ENCODE measurements at places on chromosomes 5 and 9.

- DNase-seq: no peak
Measured at GRCh38 chr5:36150676-36151433, 832 bp downstream of the LMBRD2 start.

DNA sequence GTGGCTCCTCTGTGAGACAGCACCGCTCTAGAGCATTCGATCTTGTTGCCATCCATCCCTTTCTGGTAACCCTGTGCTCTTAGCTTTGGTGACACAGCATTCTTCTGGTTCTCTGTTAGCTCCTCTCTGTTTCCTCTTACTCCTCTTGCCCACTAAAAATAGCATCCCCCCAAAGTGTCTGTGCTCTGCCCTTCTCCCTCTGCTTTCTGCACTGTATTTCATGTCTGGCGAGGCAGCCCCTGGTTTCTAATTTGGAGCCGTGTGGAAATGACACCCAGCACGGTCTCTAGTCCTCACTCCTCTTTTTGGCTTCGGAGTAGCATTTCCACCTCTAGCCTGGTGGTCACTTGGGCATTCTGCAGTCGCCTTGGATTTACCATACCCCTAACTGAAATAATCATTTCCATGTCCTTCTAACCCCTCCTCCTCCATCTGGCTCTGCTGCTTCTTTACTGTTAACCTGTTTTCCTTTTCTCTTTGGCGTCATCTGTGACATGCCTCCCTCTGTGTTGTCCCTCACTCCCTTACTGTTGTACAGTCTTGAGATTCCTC, 23.8 kb downstream of the NPR3 start:
- DNase-seq: no peak

DNA sequence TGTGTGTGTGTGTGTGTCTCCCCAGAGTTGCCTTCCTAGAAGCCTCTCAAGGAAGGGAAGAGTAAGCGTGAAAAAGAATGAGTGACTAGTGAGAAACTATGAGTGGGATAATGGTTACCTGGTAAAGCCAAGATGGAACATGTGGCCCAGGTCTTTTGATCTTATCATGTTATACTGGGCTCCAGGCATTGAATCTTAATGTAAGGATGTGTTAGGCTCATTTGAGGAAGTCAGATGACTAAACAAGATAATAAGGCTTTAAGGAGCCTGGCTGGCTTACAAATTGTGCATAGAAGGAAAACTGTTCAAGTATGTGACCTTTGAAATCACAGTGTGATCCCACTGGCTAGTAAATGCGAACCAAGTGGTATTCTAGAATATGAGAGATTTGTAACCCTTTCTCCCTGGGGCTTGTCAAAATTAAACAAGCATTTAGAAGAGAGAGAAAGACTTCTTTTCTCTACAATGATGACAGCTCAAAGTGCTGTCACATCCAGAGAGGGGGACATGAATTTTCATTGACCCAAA, 29.9 kb upstream of the HMHB1 start:
- DNase-seq: no peak

DNA sequence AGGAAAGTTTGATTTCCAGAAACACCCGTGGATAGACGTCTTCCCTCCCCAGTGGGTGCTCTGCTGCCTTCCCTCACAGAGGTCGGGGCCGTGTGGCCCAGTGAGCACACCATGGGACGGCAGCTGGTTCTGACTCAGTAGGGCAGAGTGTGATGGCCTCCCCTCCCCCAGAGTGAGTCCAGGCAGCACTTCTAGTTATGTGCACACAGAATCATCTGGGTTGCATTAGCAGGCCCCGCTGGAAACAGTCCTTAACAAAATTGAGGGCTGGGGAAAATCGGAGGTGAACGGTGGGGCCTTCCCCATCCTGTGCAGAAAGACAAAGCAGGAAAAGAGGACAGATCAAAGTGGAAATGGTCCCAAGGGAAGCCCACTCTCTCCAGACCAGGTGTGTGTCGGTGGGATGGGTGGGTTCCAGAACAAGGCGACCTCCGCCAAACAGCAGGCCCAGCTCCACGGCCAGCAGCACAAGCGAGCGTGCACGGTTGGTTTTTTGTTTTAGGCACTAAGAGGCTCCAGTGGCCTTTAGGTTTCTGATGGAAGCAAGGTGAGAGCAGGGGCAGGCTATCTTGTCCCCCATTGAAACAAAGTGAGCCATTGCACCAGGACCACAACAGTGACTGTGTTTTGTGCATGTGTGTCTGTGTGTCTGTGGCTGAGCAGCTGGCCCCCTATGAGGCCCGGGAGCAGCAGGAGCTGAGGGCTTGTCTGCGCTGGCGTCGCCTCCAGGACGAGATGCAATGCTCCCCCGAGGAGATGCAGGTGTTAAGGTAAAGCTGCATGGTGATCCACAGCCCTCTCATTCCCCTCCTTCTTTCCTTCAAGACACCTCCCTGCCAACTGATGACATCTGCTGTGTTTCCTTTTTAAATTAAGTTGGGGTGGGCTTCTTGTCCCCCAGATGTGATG, 201.5 kb downstream of the AOPEP start:
- DNase-seq: no peak

DNA sequence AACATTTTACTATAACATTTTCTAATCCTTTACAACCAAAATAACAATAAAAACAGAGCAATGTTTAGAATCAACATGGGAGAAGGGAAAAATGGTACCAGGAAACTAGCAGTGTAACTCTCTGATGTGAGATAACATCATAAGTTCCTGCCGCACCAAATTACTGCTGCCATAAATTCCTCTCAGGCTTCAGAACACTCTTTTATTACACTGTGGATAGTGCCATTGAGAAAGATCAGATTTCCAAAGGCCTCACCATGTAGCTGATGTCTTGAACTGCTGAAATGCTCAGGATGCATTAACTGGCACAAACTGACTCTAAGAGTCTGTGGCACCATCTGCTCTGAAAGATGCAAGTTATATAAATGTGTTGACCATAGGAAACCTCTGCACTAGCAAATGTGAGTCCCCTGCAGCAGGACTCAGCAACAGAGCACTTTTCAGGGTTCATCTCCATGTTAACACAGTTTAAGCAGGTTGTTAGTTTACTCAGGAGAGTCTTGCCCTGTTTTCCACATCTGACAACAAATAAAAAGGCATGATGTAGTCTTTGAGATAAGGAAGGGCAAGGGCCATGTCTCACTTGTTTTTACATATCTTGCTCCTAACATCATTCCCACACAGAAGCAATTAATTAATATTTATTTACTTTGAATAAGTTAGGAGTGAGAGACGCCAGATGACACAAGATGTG, 218.1 kb downstream of the CETN3 start:
- DNase-seq: no peak

DNA sequence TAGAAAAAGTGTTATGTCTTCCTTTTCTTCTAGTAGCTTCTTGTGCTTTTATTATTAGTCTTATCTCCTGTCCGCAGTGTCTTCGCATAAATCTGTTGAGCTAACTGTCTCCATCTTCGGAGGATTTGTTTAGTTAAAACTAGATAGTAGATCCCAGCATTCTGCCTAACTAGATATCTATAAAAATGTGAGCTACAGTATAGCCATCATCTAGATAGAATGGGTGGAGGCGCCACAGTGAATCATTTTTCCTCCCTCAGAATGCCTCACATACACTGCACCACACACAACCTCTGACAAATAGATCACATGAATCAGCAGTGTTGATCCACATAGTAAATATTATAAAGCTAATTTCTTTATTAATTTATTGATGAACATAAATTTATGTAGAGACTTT, 220.3 kb upstream of the GAS1 start:
- no peak for DNase-seq

DNA sequence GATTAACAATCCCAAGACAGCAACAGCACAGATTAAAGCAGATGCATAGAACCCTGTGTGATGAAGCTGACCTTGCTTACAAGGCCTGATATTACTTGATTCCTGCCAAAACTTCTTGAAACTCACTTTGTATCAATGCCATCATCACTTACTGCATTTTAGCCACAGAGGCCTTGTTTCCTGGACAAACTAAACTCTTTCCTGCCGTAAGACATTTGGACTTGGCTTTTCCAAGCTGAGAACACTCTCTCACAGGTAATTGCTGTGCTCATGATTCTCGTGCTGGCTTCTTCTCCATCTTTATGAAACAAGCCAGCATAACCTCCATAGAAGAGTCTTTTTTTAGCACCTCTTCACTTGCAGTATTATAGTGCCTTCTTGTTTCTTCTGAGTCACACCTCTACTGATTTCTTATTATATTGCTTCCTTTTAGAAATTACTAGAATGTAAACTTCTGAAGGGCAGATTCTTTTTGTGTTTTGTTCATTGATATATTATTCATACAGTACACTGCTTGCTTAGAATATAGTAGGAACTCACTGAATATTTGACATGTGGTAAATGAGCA, 456.5 kb upstream of the ZNF608 start:
- no peak for DNase-seq

DNA sequence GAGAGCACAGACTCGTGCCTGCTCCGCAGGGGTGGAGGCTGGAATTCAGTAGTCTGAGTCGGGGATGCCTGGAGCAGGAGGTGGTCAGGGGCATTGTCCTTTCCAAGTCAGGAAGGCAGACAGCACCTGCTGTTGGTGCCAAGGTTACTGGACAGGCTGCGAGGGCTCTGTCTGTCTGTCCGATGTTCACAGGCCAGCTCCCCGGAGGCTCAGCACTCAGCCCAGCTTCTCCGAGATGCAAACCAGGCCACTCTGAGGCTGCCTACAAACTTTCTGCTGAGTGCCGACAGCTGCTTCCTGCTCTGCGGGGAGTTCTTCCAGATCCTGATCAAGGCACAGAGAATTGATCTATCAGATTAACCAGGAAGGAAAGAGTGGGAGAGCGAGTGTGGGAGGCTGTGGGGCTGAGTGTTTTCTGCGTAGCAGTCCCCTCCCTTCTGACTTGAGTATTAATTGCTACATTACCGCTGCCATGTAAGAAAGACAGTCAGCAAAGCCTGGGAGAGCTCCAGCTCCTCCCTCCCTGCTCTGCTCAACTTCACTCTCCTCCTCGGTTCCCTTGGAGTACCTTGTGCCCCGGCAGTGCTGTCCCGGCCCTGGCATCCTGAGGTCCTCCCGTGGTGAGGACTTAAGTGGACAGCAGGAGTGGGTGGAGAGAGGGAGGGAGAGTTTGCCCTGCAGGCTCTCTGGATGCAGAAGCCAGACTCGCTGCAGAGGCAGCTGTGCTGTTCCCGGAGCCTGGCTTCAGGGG, 36.0 kb downstream of the KCNMB1 start:
- no peak for DNase-seq

GRCh38 chr5:130526708-130527107, 622.4 kb downstream of the CHSY3 start:
- DNase-seq: no peak

GRCh38 chr9:133750982-133751649, 13.0 kb upstream of the SARDH start:
- DNase-seq: no peak

- DNase-seq: no peak
Measured at GRCh38 chr9:92395617-92396016, 8.8 kb downstream of the OGN start.

DNA sequence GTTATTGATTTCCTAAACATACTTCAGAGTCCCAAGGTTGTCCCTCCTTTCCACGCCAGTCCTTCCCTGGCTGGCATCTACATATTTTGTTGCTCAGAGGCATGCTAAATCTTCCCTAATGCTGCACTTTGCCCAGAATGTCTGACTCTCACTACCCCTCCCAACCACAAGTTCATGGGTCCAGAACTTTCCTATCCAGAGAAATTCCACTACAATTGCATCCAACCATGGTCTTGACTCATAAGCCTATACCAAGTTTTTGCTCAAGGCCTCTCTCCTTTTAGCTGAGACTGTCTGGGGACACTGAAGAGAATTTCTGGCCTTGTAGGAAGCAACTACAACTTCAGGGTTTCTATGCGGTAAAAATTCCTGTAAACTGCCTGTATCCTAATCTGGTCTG, 206.3 kb downstream of the BNC2 start:
- no peak for DNase-seq

- no peak for DNase-seq
Measured at GRCh38 chr5:32843531-32843895, 132.4 kb downstream of the NPR3 start.

DNA sequence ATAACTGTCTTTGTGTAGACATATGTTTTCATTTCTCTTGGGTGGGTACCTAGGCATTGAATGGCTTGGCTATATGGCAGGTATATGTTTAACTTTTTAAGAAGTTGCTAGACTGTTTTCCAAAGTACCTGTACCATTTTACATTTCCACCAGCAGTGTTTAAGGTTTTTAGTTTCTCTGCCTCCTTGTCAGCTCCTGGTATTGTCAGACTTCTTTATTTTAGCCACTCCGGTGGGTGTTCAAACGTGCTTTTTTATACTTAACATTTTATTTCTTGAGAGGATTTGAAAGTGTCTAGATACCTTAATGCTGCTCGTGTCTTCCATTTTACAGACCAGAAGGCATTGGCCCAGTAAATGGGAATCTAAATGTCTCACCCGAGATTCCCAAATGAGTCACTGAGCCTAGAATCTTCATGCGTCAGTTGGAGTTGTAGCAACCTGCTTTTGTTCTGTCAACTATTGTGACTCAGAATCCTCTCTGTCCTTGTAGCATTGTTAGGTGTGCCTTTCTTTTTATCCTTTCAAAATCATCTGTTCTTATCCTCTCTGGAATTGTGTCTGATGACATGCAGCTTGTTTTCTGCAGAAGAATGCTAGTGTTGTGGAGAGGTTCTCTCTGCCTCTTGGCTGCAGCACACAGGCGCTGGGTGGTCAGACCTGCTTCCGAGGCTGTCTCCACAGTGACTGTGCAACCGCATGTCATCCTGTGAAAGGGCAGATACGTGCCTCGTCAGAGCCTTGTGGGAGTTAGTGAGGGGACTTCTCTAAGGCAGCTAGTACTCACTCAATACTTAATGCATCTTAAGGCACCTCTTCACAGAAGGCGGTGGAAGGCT, 291.8 kb downstream of the AOPEP start:
- no peak for DNase-seq

DNA sequence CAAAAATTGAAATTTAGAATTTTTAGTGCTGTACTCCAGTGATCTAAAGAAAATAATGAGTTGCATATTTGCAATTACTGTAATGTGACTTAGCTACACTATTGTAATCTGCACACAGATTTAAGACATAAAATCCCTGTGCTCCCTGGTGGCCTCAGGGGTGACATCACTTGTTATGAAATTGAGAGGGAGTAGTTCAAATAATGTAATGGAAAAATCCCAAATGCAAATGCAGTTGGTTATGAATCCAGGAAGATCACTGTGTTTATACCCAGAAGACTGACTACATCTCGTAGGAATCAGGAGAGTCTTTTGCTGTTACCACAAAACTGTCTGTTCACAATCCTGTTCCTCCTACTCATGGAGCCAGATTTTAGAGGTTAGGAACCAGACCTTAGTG, 178.7 kb upstream of the FBXL17 start:
- no peak for DNase-seq

GRCh38 chr9:73474002-73474600, 322.4 kb downstream of the ANXA1 start:
- DNase-seq: no peak

GRCh38 chr5:73295447-73295846, 122.5 kb downstream of the TMEM174 start:
- no peak for DNase-seq

Measured in NCI-H187 (cell line).